ENCODE measurements at places on chromosomes 11 and 22. TPM values are rescaled to one million over a fixed set of nuclear protein-coding genes. Genes with fewer than 3 reads are reported as not detected.

- no peaks in the 10 kb centered on the region for H3K36me3 ChIP-seq
- H3K4me1 ChIP-seq, result peaks cover 8% of the 10 kb centered on the region
Measured at GRCh38 chr22:35357883-35358621, 22.8 kb upstream of the HMOX1 start.

GRCh38 chr11:96314326-96315020, 28.5 kb downstream of the MAML2 start:
- H3K36me3 ChIP-seq, result peaks cover 49% of the 10 kb centered on the region
- H3K27ac ChIP-seq, result peak overlapping the region; percentile 96
- H3K27me3 ChIP-seq, result no peaks in the 10 kb centered on the region
- peaks cover 100% of the 10 kb centered on the region for H3K4me1 ChIP-seq

- no peak overlapping the region for H3K4me3 ChIP-seq
- H3K27ac ChIP-seq, result no peak overlapping the region
- H3K27me3 ChIP-seq, result no peaks in the 10 kb centered on the region
- peaks cover 25% of the 10 kb centered on the region for H3K4me1 ChIP-seq
Measured at GRCh38 chr11:61545341-61545740, 35.5 kb downstream of the SYT7 start.

DNA sequence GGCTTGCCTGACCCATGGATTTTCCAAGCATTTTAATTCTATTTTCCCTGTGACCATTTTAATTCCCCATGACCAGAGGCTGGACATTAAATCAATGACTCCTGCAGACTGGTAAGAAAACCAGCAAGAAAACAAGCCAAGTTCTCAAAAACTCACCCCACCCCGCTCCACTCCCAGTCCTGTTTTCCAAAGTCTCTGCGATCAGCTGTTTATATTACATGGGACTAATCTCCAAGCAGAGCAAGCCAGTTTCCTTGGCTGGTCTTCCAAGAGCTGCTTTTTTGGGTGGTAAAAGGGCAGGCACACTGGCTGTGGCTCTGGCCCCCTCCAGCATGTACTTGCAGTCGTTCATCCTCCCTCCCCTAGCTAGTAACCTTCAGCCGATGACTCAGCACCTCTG, 97.9 kb downstream of the RRAS2 start:
- no peak overlapping the region for H3K4me3 ChIP-seq
- no peaks in the 10 kb centered on the region for H3K36me3 ChIP-seq
- DNase-seq, result no peak

GRCh38 chr22:49502126-49502826, 325.4 kb downstream of the BRD1 start:
- no peaks in the 10 kb centered on the region for H3K27me3 ChIP-seq
- H3K36me3 ChIP-seq, result no peaks in the 10 kb centered on the region
- peak overlapping the region; percentile 42 for H3K4me3 ChIP-seq
- H3K4me1 ChIP-seq, result peaks cover 42% of the 10 kb centered on the region

- H3K4me1 ChIP-seq, result peaks cover 28% of the 10 kb centered on the region
- H3K4me3 ChIP-seq, result peak overlapping the region; percentile 75
- no peak overlapping the region for H3K27ac ChIP-seq
Measured at GRCh38 chr22:29307596-29308147, 1.2 kb downstream of the GAS2L1 start.

DNA sequence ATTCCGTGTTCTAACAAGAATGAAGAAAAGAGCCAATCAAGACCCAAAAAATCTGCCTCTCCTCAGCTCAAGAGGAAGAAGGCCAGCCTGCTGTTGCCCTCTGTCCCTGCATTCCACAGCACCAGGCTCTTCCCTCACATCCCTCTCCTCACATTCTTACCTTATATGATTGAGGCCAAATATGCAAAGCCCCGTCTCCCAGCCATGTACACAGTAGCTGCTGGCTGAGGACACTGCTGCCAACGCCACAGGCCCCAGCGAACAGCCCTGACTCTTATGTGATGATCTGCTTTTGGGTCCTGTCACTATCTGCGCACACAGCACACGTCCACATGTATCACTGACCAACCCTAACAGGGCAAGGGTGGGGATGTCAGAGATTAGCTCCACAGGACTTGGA, 60.2 kb downstream of the MICAL3 start:
- no peaks in the 10 kb centered on the region for H3K4me1 ChIP-seq
- no peak overlapping the region for H3K27ac ChIP-seq

GRCh38 chr11:131885431-131885830, 515.0 kb downstream of the NTM start:
- no peaks in the 10 kb centered on the region for H3K4me1 ChIP-seq
- H3K4me3 ChIP-seq, result no peak overlapping the region
- H3K27ac ChIP-seq, result no peak overlapping the region
- DNase-seq, result no peak
- H3K36me3 ChIP-seq, result no peaks in the 10 kb centered on the region

DNA sequence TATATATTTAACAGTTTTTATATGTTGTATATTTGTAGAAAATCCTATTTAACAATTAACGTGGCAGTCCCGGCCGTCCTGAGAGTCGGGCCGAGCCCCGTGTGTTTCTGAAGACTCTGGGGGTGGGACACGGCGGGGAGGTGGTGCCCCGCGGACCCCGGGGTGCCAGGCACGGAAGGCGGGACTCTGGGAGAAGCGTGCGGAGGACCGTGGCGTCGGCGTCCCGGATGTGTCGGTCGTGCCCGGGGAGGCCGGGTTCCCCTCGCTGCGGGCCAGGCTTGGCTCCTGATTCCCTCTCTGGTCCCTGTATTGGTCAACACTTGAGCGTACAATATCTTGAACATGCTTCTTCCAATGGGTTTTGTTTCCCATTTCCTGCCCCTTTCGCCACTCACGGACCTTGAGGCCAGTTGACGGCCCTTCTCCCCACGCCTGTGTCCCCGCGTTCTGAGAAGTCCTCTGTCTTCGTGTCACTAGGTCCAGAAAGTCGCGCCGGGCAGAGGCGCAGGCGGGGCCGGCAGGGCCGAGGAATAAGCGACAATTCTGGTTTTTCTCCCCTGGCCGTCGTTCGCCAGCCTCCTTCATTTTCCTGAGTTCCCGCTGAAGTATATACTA, 1076.7 kb downstream of the BRD1 start:
- H3K4me3 ChIP-seq, result no peak overlapping the region
- H3K4me1 ChIP-seq, result no peaks in the 10 kb centered on the region
- H3K27me3 ChIP-seq, result peaks cover 89% of the 10 kb centered on the region
- no peak for DNase-seq

DNA sequence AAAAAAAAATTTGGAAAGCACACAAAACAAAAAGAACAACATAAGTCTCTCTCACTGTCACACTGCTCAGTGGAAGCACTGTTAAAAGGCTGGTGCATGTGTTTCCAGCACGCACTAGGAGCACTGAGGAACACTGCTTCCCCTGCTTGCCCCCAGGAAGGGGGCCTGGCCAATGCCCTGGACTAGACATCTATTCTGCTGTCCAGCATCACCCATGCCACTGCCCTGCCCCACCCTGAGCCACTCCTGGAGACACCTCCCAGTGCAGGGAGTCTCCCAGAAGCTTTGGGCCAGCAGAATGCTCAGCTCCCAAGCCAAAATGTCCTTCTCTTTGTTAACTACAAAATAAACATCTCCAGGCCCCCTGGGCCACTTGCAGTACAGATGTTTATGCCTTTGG, 49.7 kb upstream of the EMID1 start:
- H3K36me3 ChIP-seq, result no peaks in the 10 kb centered on the region
- 0 out of 2 replicates have a peak, but pooled peaks cover 4% of the 10 kb centered on the region for H3K4me1 ChIP-seq
- no peak for DNase-seq
- no peak overlapping the region for H3K4me3 ChIP-seq
- no peaks in the 10 kb centered on the region for H3K27me3 ChIP-seq

DNA sequence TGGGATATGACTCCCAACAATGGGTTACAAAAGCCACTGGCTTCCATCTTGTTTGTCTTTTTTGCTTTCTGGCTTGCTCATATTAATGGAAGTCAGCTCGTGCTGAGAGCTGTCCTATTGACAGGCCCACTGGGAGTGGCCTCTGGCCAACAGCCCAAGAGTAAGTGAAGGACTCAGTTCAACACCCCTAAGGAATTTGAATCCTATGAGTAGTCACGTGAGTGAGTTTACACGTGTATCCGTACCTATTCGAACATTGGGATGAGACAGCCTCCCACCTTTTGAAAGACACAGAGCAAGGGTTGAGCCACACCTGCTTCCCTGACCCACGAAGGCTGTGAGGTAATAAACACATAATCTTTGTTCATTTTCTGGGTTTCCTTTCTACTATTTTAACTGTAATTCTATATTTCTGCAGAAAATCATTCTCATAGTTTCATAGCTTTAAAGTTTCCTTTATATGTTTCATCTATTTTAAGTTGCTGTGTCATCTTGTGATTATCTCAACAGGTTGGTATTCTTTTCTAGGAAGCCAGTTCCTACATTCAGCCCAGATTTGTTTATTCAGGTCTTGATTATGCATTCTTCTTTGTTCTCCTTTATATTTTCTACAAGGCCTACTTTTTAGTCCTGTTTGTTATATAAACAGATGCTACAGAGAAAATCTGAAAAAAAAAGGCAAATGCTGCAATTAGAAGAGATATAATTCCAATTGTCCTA, 802.3 kb downstream of the CNTN5 start:
- H3K36me3 ChIP-seq, result no peaks in the 10 kb centered on the region
- no peaks in the 10 kb centered on the region for H3K27me3 ChIP-seq
- H3K27ac ChIP-seq, result no peak overlapping the region
- H3K4me1 ChIP-seq, result no peaks in the 10 kb centered on the region
- H3K4me3 ChIP-seq, result no peak overlapping the region

GRCh38 chr11:33976495-33977199, 74.9 kb upstream of the CAPRIN1 start:
- no peaks in the 10 kb centered on the region for H3K27me3 ChIP-seq
- H3K36me3 ChIP-seq, result no peaks in the 10 kb centered on the region
- H3K4me3 ChIP-seq, result no peak overlapping the region
- DNase-seq, result no peak

DNA sequence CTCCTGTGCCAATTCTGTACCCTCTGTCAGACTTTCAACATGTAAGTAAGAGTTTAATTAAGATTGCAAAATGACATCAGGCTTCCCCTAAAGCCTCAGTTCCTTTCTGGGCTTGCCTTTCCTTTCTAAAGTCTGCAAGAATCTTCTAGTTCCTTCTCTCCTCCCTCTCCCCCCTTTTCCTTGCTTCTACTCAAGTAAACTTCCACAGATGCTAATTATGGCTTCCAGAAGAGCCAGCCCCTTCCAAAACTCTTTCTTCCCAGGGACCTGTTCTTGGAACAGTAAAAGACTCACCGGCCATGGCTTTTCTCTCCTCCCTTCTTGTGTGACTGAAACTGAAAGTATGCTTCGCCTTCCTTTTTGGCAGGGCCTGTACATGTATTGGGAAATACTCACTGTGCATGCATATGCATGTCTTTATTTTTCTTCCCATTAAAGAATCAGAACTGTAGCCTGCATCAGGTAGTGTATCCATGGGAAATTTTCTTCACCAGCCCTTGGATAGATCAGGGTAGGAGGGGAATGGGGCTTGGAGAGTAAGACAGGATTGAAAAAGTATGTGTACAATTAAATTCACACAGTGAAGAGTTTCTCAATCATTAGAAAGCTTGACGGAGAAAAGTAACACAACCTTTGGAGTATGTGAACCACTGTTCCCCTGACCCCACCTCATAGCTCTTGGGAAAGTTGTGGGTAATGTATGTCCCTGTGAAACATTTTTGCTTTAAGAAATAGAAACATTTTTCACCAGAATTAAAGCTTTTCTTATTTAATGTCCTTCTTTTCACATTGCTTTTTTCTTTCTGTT, at the start of gene CASP1:
Gene CASP1, minus strand, starts transcription at position 332 of the 808 bp plus-strand sequence. Its CDS starts 31 bp downstream, at position 301.
- H3K4me1 ChIP-seq, result no peaks in the 10 kb centered on the region
- peak within 1 kb of the TSS; percentile 0 for H3K4me3 ChIP-seq
- no peaks in the 10 kb centered on the region for H3K27me3 ChIP-seq
- no peak within 1 kb of the TSS for H3K27ac ChIP-seq
- H3K36me3 ChIP-seq, result no peaks in the 10 kb centered on the region
- peak; percentile 12 for DNase-seq

- peaks cover 19% of the 10 kb centered on the region for H3K4me1 ChIP-seq
- DNase-seq, result peak; percentile 78
- no peak overlapping the region for H3K4me3 ChIP-seq
- peak overlapping the region; percentile 8 for H3K27ac ChIP-seq
- no peaks in the 10 kb centered on the region for H3K27me3 ChIP-seq
Measured at GRCh38 chr11:19405966-19406365, 165.2 kb upstream of the E2F8 start.

The FGF4 gene
- total RNA-seq, result not detected

The SNX32 gene
- not detected for total RNA-seq

The PHETA2 gene
- total RNA-seq, result 4.5 TPM

The LRRC10B gene
- 1.1 TPM for total RNA-seq

The OR52K1 gene
- not detected for total RNA-seq

The CARNS1 gene
- total RNA-seq, result 0.15 TPM

The C1QTNF4 gene
- total RNA-seq, result 0.22 TPM

The PARVG gene
- not detected for total RNA-seq

The KIF18A gene
- total RNA-seq, result 31.1 TPM
